ENCODE measurements at places on chromosomes 6 and 20.
A peak's percentile ranks its signal among the peaks of the same experiment; 100 is the strongest.

DNA sequence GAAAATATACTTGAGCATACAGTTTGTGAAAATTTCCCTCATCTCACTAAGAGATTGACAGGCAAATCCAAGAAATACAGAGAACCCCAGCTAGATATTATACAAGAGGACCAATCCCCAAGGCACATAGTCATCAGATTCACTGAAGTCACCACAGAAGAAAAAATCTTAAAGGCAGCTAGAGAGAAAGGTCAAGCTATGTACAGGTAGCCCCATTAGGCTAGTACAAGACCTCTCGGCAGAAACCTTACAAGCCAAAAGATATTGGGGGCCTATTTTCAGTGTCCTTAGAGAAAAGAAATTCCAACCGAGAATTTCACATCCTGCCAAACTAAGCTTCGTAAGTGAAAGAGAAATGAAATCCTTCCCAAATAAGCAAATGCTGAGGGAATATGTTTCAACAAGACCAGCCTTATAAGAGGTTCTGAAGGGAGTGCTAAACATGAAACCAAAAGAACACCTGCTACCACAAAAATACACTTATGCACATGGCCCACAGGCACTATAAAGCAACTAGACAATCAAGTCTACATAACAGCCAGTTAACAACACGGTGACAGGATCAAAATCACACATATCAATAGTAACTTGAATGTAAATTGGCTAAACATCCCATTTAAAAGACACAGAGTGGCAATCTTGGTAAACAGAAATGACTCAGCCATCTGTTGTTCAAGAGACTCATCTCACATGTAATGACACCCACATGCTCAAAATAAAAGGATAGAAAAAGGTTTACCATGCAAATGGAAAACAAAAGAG, 96.3 kb downstream of the FHL5 start:
- DNase-seq: no peak

- DNase-seq: no peak
These were observed 78.8 kb upstream of the HMGN3 start for GRCh38 chr6:79313254-79313653.

DNA sequence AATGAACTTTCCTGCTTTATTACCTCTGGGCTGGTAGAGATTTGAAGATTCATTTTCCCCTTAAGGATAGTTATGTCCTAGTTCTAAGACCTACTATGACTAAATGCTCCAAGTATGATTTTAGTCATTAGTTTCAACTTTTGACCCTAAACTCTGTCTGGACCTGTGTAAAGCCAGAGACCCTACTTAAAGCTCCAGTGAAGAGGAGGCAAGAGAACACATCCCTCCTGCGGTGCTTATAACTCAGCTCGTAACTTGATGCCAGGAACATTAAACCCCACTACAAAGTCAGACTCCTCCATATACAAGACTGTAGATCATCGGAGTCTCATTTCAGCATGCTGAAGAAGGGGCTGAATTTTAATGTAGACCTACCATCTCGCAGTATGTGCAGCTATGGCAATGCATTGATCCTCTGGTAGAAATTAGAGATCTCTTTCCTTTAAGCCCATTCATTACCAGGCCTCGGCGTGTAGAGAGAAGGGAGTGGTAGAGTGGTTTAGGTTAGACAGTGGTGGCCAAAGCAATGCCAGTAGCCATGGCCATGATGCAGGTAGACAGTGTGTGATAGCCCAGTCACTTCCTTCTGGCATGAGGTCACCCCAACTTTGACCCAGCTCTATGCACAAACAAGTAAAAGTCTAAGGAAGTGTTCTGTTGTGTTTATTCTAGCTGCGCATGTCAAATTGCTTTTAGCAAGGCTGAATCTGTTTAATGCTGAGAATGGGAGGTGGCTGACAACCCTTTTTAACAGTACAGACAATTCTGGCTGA, 34.8 kb upstream of the MYB start:
- DNase-seq: no peak

GRCh38 chr6:111794727-111795452, 78.4 kb downstream of the FYN start:
- DNase-seq: no peak

- DNase-seq: no peak
These were observed 48.9 kb upstream of the TXNDC5 start for GRCh38 chr6:7959453-7959852.

GRCh38 chr6:44679438-44680201, 292.1 kb downstream of the CDC5L start:
- DNase-seq: no peak

GRCh38 chr6:16136091-16136490, 7.2 kb downstream of the MYLIP start:
- peak; percentile 46 for DNase-seq

- no peak for DNase-seq
These were observed 185.5 kb upstream of the RALGAPA2 start for GRCh38 chr20:20897922-20898321.

DNA sequence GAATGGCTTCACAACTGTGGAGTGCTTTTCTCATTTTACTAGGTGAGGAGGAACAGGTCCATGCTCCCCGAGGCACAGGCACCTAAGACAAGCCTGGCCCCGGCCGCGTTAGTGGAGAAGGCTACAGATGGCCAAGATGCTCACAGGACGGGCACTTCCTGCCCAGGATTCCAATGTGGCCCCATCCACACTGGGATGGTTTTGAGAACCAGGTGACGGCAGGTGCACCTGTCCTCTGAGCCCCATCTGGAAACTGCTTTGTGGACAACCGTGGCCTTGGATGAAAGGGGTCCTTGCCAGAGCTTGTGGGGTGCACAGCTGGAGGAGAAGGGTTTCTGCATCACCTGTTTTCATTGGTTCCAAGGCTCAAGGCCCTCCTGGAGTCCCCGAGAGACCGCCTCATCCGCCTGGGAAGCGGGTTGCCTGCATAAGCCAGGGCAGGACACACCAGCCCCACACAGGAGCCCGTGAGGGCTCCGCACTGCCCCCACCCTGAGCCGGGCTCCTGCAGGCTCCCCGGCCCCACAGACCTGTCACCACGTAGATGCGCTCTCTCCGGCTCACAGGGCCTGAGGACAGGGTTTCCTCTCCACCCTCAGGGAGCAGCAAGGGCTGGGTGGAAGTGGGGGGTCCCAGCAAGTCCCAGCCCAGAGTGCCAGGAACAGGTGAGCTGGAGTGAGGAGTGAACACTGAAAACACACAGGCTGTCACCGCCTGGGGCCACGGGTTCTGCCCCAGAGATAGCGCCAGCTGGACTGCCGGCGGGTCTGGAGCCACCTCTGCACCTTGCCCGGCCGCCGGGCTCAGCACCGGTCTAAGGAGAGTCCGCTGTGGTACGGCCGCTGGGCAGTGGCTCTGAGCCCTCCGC, 18.3 kb downstream of the NTSR1 start:
- DNase-seq: no peak

GRCh38 chr20:49103647-49104364, 57.7 kb downstream of the CSE1L start:
- DNase-seq: no peak

DNA sequence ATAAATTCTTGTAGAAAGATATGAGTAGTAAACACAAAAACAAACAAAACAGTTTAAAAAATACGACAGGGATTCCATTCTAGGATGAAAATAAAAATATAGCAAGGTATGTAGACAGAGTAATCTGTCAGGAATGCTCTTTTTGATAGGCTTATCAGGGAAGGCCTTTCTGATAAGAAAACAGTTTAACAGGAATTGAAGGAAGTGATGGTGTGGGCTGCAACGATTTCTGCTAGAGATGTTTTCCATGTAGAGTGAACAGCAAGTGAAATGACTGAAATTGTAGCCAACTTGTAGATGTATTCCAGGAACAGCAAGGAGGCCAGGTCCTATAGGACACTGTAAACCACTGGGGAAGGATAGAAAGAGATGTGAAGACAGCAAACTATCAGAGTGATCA, 689.7 kb upstream of the GJE1 start:
- no peak for DNase-seq

DNA sequence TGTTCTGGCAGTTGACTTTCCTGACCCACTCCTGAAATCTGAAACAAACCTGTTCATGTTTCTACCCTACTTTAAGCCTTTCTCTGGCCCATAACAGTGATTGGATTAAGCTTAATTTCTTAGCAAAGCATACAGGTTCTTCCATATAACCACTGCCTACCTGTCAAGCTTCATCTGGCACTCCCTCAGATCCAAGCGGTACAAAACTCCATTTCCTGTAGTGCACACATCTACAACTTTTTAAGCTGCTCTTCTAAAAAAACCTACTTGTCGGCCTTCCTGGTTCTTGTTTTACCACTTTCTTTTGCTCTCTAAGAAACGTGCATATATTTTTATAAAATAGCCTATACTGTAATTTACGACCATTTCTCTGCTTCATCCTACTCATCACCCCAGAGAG, 916 bp upstream of the PPP1R11 start:
- DNase-seq: no peak

DNA sequence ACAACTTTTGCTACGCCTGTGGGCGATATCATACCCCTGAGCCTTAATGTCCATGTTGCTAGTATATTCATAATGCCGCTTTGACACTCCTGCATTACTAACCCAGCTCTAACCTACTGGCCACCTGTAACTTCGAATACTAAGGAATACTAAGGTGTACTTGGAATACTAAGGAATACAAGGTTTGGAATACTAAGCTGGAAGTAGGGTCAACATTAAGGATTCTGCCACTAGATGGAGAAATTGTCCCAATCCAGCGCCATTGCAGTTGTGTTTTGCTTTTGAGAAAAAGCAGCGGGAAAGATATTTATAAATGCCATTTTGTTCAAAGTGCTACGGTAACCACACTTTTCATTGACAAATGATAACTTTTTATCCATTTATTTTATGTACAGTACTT, 10.7 kb downstream of the TBXT start:
- no peak for DNase-seq

GRCh38 chr20:48486065-48486464, 341.7 kb downstream of the PREX1 start:
- DNase-seq: no peak

GRCh38 chr20:64156136-64156885, 7.9 kb upstream of the MYT1 start:
- DNase-seq: no peak

- no peak for DNase-seq
These were observed 289.4 kb upstream of the SASH1 start for GRCh38 chr6:148053209-148053608.

- no peak for DNase-seq
These were observed 231.3 kb downstream of the TFAP2C start for GRCh38 chr20:56860413-56860812.

- DNase-seq: no peak
These were observed 10.8 kb downstream of the KLHL31 start for GRCh38 chr6:53654745-53655240.

DNA sequence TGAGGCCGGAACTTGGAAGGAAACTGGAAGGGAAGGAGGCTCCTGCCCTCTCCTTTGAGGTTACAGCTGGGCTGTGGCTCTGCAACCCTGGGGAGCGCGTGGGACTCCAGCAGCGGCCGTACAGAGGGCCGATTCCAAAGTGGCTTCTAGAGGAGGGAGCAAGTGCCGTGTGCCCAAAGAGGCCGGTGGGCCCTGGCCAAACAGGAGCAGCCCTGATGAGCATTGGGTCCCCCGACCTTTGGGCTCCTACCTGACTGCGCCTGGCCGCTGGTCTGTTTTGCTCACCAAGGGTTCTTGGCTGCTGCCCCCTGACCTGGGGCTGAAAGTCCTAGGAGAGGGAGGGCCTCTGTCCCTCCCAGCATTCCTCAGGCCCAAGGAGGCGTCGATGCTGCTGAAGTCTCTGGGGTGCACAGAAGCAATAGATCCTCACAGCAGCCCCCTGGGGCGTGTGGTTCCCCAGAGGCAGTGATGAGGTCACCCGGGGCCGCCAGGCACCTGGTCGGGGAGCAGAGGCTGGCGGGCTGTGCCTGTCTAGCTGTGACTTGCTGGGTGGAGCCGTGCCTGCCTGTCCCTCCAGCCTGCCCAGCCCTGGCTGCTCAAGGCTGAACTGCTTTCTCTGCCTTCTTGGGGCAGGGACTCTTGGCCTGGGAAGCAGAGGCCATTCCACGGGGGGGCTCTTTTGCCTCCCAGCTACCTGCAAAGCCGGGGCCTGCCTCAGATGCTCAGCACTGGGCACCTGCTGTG, 9.8 kb downstream of the RBM38 start:
- no peak for DNase-seq

GRCh38 chr20:31237763-31238162, 19.7 kb upstream of the DEFB115 start:
- DNase-seq: no peak

DNA sequence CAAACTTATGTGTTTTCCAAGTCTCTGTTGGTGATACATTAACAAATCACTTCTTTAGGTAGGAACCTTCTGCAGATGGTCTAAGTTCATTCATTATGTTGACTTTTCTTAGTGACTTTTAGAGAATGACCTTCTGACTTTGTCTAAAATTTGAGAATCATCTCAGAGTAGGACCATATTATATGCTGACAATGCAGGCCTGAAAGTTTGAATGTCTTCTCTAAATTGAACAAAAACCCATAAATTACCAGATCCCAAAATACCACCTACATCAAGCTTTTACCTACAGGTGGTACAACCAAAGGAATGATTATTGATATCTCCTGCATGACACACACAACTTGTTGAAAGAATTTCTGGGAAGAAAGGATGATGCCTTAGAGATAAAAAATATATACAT, 191.5 kb downstream of the SOD2 start:
- no peak for DNase-seq

DNA sequence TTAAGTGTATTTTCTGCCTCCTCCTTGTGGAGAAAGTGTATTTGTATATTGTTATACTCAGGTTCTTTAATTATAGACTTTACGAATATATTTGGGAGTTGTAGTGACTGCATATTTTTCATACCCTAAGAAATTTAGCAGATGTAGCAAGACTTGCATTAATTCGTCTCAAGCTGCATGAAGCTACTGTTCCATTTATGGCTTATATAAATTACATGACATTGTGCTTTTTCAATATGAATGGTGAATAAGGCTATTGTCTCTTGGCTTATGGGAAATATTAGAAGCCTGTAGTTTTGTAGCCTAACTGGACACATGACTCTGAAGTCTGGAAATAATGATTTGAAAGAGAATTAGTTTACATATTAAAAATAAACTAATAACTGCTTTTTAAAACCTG, 2.4 kb downstream of the ADGRG6 start:
- no peak for DNase-seq

GRCh38 chr6:1212919-1213318, 99.0 kb upstream of the FOXQ1 start:
- no peak for DNase-seq

Measured in stimulated activated CD8-positive, alpha-beta memory T cell treated with anti-CD3 and anti-CD28 coated beads, Interleukin-4, amount 100 ng/mL, for 48 hours (primary cell).